ENCODE measurements at places on chromosomes 7 and 10. TPM values are rescaled to one million over a fixed set of nuclear protein-coding genes. Genes with fewer than 3 reads are reported as not detected.

Gene CNPY1
- total RNA-seq, result not detected

Gene BHLHA15
- 3.2 TPM for total RNA-seq

Gene ANKRD30A
- not detected for total RNA-seq

Gene FRMPD2
- total RNA-seq, result not detected

Gene ASB13
- total RNA-seq, result 11.2 TPM

Gene HOXA9
- not detected for total RNA-seq

Gene MBL2
- not detected for total RNA-seq

Gene NKX1-2
- total RNA-seq, result not detected

Gene POM121L12
- total RNA-seq, result not detected

Gene COL1A2
- 4,115 TPM for total RNA-seq

Gene PHKG1
- total RNA-seq, result 65.2 TPM

Gene PTCD1
- total RNA-seq, result 6.8 TPM

Gene NANOS1
- 4.6 TPM for total RNA-seq

Gene AFAP1L2
- 55.0 TPM for total RNA-seq

Gene MYO1G
- total RNA-seq, result 1.9 TPM

Gene PLCE1
- total RNA-seq, result 20.3 TPM

Gene LIPF
- total RNA-seq, result not detected
